ENCODE measurements at places on chromosomes 11 and 22.

DNA sequence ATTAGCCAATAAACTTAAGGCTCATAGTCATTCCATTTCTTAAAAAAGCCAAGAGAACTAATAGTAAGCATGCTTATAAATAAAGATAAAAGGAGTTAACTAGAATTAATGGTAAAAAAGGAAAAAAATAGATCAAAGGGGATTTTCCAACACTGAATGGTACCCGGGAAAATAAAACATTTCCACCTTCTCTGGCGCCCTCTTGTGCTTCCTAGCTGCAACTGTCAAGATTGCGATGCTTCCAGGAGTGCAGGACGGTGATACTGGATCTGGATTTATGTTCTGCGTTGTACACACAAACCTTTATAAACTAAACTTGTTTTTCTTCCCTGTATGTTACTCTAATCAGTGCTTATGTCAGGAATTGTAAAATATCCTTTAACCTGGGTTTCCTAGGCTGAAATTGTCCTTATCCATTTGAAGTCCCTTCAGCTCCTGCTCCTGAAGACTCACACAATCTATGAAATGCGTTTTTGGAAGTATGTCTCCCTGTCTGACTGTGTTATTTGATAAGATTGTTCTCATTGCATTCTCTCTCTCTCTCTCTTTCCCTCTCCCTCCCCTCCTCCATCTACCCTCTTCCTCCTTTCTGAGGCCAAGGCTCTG, 9.6 kb upstream of the HTATIP2 start:
- peak; percentile 24 for DNase-seq

DNA sequence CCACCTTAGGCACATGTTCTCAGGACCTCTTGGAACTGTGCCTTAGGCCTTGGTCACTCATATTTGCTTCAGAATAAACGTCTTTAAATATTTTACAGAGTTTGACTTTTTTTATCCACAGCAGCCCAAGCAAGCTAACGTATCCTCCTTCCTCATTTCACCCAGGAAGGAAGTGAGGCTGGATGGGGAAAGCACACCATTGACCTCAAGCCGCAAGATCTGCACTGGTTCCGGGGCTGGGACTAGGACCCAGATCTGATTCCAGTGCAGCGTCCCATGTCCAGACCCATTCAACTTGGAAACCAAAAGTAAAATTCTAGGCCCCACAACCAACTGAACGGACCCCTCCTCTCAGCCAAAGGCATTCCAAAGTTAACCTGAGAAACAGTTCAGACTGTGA, 2.4 kb upstream of the LGALS12 start:
- no peak for DNase-seq

DNA sequence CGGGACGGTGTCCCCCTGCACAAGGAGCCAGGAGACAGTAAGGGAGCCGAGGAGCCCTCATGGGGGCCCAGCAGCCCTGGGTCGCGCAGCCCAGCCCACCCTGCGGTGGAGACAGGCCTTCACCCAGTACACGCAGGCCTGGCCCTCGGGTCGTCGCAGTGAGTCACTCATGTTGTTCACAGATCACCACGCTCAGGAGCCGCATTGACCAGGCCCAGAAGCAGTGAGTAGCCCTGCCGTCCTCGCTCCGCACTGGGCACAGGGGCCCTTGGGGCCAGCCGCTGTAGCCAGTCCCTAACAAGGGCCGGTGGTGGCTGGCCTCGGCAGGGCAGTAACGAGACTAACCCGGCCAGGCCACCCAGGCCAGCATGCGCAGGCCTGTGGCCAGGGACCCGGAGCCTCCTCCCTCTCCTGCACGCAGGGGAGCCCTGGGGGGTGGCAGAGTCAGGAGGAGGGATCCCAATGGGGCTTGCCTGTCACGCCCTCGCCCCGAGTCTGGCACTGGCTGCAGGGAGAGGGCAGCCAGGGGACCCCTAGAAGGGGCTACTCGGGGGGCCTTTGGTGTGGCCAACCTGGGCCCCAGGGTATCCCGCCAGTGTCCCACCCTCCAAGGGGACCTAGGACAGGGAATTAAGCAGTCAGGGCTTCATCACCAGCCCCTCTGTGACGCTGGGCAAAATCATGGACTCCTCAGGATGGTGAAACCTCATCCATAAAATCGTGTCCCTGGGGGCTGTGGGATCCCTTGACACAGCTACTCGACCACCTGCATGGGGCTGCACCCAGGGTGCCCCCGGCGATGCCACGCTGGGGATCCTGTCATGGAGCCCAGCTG, 10.1 kb upstream of the MRPL23 start:
- DNase-seq = no peak

- DNase-seq = no peak
Observed at GRCh38 chr22:19708321-19709011, 5.8 kb upstream of the SEPTIN5 start.

GRCh38 chr22:30436196-30436595, 10.6 kb downstream of the MTFP1 start:
- no peak for DNase-seq

DNA sequence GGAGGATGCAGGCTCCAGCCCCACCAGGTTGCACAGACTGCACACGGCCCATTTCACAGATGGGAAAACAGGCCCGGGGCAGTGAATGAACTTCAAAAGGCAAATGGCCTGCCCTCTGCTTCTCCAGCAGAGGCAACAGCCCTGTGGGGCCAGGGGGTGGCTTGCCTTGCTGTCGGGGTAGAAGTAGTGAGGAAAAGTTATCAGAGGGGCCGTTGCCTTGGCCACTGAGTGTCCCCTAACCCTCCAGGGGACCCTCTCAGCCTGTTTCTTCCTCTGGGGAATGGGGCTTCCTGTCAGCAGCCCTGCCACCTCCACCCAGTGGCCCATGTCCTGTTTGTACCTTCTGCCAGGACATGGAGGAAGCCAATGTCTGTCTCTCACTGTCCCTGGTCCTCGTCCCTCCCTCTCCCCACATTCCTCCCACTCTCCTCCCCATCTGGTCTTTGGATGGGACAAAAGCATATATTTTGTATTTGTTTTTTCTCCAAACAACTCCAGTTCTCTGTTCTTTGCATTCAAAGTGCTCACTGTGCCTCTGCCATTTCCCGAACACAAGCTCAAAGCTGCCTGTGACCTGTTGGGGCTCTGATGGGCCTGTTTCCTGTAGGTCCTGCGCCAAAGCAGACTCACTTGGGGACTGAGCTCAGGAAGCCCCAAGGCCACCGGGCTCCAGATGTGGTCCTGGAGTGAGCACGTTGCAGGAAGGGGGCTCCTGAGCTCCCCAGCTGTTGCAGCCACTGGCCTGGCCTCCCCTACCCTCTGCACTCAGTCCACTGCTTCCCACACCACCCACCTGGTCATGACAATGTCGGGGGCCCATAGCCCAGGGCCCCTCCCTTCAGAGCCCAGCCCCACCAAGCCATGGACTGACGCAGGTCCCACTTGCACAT, 9.5 kb downstream of the MAP4K2 start:
- DNase-seq = no peak

GRCh38 chr22:37462983-37463382, 23.2 kb downstream of the MFNG start:
- no peak for DNase-seq

DNA sequence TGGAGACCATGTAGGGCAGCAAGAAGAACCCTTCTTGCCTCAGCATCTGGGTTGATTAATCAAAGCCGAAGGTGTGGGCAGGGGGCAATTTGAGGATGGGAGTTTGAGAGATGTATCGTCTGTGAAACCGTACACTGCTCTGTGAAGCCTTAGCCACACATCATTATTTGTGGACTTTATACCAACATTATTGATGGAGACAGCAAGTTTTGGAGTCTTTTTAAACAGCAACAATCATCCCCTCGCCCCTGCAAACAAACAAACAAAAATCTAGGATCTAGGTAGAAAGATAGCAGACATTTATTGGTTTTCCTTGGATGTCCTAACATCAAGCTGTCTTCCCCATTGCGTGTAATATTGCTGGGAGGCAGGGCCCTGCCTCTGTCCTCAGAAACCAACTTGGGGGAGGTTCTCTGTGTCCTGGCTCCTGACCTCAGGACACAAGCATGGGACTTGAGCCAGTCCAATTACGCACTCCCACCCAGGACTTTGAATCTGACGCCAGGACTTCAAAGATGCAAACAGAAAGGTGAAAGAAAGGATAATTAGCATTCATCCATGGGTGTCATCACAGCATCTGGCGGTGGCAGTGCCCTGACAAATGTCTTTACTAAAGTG, 61.6 kb upstream of the PLET1 start:
- no peak for DNase-seq

DNA sequence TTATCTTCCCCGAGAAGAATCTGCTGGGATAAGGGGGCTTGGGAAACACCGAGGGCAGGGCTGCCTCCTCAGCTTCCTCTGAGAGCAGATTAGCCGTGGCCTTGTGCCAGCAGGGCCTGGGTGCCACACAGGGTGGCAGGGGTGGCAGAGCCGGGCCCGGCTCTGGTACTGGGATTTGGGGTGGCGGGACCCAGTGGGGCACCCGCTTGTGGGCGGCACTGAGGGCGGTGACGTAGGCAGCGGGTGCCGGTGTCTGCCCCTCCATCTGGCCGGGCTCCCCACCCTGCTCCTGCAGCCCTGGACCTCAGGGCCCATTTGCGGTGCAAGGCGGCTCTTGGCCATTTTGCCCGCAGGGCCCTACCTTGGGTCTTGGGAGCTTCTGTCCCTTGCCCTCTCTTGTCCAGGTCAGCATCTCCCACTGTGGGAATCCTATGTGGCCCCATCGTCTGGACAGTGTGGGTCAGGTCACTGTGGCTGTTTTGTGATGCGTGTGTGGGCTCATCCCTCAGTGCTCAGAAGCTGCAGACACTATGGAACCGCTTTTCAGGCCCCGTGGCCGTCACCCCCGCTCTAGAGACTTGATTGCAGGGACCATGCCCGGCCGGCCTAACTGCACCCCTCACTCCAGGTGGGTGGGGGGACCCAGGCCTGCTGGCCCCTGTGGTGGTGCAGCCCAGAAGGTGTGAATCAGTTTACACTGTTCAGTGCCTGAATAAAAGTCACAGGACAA, 29.7 kb upstream of the KRTAP5-6 start:
- no peak for DNase-seq

DNA sequence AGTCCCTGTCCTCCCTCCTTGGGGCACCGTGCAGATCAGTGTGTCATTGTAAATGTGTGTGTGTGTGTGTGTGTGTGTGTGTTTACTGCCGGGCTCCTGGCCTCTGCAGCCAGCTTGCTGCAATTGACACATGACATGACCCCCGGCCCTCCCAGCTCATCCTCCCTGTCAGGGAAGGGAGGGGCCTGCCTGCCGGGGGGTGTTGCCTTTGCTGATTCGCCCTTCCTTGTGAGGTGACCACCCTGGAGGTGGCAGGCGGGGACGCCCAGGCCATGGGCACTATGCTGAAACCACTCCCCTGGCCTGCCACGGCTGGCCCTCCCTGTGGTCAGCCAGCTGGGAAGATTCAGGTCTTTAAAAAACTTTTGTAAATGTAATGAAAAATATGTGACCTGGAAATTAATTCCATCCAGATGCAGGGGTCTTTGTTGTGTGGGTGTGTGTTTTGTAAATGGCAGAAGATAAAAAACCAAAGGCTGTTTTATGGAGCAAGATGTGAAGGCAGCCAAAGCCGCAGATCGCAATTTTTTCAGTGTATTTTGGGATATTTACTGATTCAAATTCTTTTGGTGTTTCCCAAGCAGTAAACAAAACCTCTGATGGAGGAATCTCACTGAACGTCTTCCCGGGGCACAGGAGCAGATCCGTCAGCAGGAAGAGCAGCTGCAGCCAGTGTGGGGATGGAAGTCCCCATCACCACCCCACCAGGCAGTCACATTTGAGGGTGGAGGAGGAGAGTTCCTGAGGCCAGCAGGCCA, 23.2 kb downstream of the SHISAL1 start:
- DNase-seq = no peak

GRCh38 chr11:74641905-74642304, 49.5 kb downstream of the POLD3 start:
- DNase-seq = no peak

DNA sequence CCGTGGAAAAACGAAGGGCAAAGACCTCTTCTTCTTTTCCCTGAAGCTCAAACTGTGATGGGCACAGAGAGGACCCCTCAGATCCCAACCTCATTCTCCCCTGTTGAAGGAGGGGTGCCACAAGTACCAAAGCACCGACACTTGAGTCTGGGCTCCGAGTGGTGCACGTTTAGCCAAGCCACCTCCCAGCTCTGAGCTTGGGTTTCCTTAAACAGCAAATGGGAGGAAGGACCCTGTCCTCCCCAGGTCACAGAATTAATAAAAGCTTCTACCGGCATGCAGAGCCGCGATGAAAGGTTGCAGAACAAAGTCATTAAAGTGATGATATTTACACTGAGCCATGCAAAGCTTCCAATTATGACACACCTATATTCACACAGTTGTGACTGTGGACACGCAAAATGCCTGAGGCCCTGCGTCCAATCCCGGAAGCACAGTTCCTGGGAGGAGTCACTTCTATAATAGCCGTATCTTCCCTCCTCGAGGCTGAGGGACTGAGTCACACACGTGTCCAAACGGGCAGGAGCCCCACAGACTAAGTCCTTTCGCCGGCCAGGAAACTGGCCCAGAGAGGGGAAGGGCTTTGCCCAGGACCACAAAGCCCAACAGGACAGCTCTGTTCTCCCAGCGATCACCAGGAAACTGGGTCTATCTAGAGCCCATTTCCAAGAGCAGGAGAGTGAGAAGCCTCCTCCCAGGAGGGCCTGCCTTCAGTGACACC, 922 bp upstream of the CSNK1E start:
- DNase-seq = no peak

DNA sequence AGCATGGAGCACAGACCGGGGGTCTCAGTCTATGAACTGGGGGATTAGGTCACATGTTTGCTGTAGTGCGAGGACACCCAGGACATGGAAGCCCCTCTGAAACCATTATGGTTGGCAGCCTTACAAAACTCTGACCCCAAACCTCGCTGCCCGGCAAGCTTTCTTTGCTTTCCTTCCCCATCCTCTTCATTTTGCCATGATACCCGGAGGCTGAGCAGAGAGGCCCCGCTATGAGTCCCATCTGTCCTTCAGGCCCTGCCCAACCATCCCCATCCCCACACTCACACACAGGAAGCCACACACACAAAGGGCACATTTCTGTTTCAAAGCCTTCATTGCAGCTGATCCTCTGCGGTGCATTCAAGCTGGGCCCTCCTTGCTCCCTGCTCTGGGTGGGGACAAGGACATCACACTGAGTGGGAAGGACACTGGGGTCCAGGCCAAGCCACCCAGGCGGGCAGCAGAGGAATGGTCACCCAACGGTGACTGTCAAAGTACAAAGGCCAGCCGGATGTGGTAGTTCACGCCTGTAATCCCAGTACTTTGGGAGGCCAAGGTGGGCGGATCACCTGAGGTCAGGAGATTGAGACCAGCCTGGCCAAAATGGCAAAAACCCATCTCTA, 176.5 kb downstream of the CTTN start:
- DNase-seq = no peak

GRCh38 chr11:70720281-70720680, 322.0 kb downstream of the CTTN start:
- DNase-seq = no peak

DNA sequence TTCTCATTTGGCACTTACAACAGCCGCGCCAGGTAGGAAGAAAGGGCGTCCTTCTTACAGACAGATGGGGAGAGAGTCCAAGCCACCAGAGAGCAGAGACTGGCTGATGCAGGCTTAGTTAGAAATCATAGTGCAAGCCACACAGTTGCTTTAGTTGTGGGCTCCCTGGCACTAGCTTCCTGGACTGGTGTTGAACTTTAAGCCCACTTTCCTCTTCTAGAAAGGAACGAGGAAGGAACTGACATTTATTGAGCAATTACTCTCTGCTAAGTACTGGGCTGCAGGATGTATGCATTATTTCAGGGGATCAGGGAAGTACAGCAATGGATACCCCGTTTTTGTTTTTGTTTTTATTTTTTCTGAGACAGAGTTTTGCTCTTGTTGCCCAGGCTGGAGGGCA, 3.0 kb downstream of the BACE1 start:
- DNase-seq = no peak

- DNase-seq = no peak
Observed at GRCh38 chr22:39364714-39365491, 15.1 kb downstream of the SYNGR1 start.

Data from activated naive CD4-positive, alpha-beta T cell treated with Interleukin-2 at 50 U/mL for 16 hours (primary cell).